ENCODE measurements at places on chromosomes 13 and 19.
A peak's percentile ranks its signal among the peaks of the same experiment; 100 is the strongest.

GRCh38 chr19:291561-292280, 518 bp upstream of the PLPP2 start:
- DNase-seq, result no peak

GRCh38 chr13:42804244-42804874, 23.0 kb downstream of the FAM216B start:
- DNase-seq, result no peak

DNA sequence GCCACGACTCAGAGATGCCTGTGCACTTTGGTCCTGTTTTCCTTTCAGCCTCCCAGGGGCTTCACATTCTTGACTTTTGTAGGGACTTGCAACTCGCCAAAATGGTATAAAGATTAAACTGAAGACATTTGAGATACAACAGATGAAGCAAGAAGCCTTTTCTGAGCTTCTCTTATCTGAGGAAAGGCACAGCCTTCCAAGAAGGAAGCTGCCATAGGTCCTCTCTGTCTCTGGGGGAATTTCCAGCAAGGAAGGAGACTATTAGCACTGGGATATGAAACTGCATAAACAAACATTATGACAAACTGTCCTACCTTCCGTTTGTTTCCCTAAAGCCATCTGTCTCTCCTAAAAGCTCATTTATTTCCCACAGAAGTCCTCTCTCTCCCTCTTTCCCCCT, 39.3 kb downstream of the TGDS start:
- DNase-seq, result no peak

- DNase-seq, result no peak
Measured at GRCh38 chr19:56124578-56124977, 3.5 kb upstream of the ZNF787 start.

GRCh38 chr19:42198676-42199439, 18.6 kb downstream of the DEDD2 start:
- no peak for DNase-seq

DNA sequence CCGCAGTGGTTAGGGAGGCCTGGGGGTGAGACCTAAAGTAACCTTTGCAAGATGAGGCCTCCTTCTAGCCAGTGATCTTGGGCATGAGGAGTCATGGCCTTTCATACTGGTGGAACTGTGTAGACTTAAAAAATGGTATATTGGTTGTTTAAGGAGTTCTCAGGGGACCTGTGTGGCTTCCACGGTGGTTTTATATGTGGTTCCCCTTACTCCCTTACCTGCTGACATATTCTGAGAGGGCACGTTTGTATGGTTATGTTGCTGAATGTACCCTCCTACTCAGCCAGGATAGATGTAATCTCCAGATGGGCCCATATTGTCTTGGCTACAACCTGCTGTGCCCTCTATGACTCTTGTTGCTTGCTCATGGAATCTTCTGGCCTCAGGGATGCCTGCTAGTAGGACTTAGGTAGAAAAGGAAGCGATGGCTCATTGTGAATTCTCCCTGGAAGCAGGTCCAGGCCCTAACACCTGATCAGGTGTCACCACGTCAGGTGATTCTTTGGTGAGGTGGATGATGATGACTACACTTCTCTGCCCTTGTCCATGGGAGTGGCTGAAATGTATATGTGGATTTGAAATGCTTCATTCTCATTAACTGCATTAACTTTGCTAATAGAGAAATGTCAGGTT, 1.8 kb downstream of the ZNF460 start:
- no peak for DNase-seq

DNA sequence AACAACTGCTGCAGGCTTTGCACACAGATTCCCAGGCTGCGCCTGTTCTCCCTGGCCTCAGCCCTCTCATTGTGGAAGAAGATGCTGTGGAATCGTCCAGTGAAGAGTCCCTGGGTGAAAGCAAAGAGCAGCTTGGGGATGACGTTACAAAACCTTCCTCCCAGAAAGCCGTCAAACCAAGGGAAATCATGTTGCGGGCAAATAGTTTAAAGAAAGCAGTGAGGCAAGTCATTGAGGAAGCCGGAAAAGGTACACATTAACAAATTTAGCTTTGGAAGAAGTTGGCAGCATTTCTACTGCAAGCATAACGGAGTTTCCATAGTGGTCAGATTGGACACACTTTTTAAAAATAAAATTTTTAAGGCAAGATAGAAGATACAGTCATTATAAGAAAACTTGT, 82.9 kb upstream of the AKAP11 start:
- DNase-seq, result no peak

DNA sequence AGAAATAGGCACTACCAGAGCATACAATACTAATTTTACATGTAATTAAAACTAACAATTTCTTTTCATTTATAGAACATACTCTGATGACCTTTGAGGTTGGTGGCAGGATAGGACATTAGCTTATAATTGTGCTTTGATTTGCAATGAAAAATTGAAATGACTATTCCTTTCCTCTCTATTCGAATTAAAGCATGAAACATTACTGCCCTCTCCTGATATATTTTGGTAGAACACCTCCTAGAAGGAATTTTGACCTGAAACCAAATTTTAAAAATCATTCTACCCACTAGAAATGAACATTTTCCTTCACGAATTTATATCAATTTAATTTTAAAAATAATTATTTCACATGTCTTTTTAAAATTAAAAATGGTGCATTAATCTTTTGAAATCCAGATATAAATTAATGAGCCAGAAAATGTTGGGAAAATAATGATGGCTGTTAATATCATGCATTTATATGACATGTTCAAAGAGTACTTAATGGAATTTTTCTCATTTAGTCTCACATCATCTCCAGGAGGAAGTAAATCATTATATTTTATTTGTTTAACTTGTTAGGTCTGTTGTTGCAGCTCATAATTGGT, 556.3 kb upstream of the ARGLU1 start:
- DNase-seq, result no peak

GRCh38 chr19:50721441-50722137, 1.6 kb upstream of the CLEC11A start:
- no peak for DNase-seq

DNA sequence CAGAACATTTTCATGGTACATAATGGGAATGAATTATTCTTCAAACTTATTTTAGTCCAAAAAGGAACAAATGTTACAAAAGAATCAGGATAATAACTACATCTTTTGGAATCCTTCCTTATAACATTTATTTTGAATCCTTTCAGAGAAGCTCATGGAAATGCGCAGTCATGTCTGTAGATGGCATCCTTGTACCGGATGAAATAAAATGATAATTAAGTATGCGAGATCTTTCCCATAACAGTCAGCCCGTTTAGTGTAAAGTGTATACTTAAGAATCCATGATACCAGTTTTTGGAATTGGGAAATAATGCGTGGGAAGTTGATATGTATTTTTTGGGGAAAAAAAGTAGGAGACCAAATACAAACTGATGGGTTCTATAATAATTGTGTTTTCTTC, 418.8 kb downstream of the GPC5 start:
- DNase-seq, result no peak

DNA sequence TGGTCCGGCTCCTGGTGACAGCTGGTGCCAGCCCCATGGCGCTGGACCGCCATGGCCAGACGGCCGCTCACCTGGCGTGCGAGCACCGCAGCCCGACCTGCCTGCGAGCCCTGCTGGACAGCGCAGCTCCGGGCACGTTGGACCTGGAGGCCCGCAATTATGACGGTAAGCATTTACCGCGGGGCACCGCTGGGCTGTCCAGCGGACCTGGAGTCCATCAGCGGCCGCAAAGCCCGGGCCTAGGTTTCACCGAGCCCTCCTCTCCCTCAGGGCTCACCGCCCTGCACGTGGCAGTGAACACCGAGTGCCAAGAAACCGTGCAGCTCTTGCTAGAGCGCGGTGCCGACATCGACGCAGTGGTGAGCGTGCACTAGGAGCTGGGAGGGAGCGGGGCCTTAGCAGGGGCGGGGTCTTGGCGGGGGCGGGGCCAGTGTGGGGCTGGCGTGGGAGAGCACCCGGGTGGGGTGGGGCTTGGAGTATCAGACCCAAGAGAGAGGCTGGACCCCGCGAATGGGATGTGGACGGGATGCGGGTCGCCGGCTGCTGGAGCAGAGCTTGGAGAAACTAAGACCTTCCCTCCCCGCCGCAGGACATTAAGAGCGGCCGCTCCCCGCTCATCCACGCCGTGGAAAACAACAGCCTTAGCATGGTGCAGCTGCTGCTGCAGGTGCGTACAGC, 8.7 kb downstream of the BCL3 start:
- DNase-seq, result no peak

DNA sequence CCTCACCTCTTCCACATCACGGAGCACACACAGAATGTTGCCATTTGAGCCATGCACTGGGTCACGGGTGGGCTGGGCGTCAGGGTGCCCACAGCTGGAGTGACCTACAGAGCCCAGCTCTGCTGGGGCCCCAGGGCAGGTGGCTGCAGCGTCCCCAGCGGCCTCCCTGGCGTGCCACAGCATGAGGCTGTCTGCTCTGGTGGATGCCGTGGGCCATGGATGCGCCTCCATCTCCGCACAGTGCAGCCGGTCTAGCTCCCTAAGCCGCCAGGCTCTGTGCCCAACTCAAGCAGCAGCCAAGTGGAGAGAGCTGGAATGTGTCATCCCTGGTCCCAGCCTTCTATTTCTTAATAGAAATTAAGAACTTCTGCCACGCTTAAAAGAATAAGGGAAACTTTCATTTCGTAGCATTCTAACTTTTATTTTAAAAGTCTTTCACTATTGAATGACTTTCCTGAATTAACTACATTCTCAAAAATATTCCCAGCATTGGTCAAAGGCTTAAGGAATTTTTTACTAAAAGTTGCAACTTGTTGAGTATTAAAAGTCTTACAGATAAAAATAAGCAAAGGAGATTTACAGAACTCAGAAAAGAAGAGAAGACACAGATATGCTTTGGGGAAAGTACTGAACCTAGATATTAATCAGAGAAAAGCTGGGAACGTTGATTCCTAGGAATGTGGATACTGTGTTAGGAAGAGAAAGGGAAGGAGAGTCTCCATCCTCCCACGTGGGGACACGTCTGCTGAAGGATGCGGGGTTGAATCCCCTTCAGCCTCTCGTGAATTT, 59.3 kb downstream of the ATP11A start:
- DNase-seq, result no peak

- DNase-seq, result no peak
Measured at GRCh38 chr13:80550971-80551441, 210.1 kb upstream of the SPRY2 start.

GRCh38 chr13:18977857-18978256, 203.8 kb downstream of the TUBA3C start:
- DNase-seq, result no peak

- no peak for DNase-seq
Measured at GRCh38 chr13:46288570-46289259, 77.0 kb downstream of the LRRC63 start.

DNA sequence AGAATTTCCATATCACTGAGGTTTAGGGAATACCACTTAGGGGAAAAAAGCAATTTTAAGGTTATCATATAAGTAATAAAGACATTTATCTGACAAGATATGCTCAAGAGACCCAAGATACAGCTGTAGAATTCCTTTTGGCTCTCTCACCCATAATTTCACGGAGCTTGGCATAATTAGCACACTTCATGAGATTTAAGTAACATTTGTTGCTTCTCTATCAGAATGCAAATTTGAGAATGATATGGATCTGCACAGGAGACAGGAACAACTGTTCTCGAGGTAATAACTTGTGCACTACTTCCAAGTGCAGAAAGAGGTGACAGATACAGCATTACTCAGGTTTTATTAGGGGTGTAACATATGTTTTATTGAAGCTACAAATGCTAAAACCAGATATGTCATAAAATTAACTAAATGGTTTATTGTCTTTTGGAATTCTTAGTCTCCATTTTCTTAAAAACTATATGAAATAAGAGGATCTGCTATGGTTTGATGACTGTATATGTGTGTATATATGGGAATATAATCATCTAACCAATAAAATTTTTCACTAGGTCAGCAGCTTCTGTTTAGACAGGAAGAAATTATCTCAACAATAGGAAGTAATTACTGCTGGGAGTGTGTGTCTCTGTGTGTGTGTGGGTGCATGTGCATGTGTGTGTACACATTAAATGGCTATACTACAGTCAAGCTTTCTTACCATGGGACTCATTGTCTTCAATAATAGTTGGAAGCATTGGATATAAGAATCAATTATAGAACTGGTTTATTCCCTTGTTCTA, 401.3 kb downstream of the PCDH17 start:
- no peak for DNase-seq

GRCh38 chr19:50664204-50664603, 15.0 kb downstream of the C19orf81 start:
- DNase-seq, result no peak

- DNase-seq, result no peak
Measured at GRCh38 chr19:6253954-6254733, 25.6 kb downstream of the MLLT1 start.

DNA sequence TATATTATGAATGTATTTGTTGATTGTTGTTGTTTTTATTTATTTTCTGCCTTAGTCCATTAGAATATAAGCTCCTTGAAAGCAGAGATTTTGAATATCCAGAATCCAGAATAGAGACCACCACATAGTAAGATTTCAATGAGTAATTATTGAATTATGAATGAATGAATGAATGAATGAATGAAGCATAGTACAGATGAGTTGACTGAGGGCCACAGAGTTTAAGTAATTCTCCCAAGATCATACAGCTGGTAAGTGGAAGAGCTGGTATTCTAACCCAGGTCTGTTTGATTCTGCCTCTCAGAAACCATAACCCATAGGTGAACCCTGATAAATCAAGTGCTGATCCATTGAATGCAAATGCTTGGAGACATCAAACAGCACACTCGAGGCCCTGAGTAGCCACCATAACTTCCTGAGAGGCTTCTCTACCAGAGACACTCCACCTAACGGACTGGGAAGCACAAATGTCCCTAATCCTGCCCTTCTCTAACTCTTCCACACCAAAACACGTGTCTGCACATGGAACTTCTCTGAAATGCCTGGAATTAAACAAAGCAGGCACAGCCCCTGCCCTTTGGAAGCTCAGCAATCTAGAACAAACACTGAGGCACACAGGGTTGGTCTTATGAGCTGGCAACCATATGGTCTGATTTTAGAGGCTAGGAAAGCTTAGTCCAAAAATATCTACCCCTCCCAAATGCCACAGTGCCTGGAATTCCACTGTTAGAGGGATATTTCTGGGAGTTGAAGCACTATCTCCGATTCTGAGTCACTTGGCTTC, 190.1 kb downstream of the FOXO1 start:
- DNase-seq, result peak; percentile 9

- no peak for DNase-seq
Measured at GRCh38 chr13:92827503-92827902, 399.1 kb upstream of the GPC6 start.

Data from retinal pigment epithelial cell (primary cell).